ENCODE measurements at places on chromosomes 5 and 9.

DNA sequence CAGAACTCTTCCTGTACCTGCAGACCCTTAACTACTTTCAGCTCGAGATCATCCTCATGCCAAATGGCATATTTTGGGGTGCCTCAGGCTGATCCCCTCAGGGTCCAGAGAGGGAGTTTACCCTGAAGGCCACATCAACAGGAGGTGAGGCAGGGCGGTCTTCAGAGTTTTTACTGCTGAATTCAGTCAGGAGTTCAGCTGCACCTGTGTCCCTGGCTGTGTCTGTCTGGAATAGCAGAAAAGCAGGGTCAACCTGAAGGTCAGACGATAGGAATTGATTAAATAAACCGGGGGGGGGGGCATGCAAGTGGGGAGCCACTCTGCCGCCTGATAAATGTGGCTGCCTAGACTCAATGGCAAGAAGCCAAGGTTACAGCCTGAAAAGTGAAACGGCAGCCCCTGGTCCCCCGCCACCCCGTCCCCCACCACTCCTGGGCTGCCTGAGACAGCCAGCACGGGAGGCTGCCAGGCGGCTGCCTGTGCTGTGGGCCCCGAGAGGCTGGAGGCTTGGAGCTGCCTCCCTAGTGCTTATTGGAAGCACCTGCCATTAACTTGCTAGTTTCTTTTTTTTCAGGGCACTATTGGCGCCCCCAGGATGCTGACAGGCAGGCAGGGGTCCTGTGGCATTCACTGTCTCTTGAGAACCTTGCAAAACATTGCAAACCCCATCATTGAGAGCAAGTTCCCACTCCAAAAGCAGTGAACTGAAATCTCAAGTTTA, 182.7 kb upstream of the PPP1R26 start:
- DNase-seq, result no peak

GRCh38 chr5:172283862-172284610, 472 bp upstream of the UBTD2 start:
- peak; percentile 77 for DNase-seq

GRCh38 chr5:89929173-89929572, 480.4 kb downstream of the CETN3 start:
- no peak for DNase-seq

DNA sequence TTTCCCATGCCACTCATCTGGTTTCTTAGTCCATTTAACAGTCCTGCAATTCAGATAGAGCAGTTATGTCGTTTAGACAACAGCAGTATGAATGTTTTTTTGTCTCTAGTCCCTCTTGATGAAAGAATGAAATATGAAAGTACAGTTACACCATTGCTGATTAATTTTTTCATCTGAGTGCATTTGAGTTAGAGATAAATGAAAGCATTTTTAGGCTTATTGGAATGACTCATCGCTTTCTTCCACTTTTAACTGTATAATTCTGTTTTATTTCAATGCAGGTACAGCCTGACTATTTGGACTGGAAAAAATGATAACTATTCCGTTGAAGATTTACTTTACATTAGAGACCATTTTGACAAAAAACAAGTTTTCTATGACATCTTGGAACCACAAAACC, 28.7 kb downstream of the ANKRD34B start:
- DNase-seq, result no peak

- DNase-seq, result no peak
Observed at GRCh38 chr5:66904189-66904588, 292.4 kb downstream of the CD180 start.

DNA sequence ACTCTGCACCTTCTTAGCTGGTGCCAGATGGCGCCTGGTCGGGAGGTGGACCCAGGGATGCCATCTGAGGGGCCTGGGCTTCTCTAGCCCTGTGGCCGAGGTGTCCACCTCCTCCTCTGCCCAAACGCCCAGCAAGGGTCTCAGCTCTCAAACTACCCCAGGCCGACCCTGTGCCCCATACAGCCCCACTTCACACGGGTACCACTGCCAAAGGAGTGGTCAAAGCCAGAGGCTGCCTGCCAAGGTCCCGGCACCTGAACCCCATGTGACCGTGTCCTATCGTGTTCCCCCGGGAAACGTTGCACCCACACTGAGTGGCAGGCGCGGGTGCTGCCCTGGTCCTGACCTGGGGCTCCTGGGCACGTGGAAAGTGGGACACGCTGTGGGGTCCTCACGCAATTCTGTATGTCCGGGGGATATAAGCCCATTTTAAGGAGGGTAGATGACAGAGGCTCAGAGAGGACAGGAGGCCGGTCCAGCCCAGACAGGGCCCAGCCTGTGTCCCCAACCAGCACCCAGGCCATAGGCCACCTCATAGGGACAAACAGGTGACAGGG, 1.9 kb downstream of the ENTPD8 start:
- DNase-seq, result no peak

- DNase-seq, result peak; percentile 62
Observed at GRCh38 chr9:95724253-95724991, 151.1 kb upstream of the ERCC6L2 start.

DNA sequence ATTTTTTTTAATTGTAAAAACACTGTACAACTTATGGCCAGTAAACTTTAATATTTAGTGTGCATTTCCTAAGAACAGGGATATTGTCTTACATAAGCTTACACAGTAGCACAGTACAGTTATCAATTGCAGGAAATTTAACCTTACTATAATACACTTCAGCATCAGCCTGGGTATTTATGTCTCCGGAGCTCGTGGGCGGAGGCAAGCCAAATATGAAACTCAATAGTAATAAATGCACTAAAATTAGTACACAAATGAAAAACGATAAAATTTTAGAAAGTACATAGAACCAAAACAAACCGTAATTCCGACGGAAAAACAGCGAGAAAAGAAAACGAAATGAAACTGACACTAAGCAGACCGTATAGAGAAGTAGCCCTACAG, 91.2 kb downstream of the ANXA2R start:
- DNase-seq, result peak; percentile 47

GRCh38 chr5:54997081-54997480, 11.7 kb upstream of the ESM1 start:
- no peak for DNase-seq

DNA sequence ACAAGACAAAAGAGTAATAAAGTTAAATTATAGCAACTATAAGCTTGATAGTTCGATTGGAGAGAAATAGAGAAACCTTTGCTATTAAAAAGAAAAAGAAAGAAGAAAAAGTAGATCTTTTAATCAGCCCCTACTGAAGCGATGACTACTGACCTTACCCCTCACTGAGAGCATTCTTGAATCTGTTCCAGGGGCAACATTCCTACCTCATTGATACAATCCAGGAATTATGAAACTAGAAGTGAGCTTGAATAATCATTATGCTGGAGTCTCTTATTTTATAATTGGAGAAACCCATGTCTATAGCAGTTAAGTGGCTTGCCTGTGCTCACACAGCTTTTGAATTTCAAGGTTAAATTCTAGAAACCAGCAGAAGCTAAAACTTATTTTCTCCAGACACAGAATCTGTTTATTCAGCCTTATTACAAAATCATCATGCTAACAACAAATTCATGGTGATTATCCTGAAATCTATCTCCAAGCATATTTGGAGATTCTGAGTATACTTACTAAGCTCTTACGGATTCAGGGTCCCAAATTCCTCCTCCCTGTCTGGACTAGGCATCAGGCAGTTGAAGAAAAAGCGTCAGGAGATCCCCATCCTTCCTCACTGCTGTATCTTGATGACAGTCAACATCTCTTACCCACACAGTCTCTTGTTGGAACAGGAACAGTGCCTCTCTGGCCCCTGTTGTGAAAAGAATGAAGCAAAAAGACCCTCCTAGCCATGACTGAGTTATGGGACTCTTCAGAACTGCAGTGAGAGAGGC, 547.6 kb upstream of the WWC1 start:
- DNase-seq, result no peak

- DNase-seq, result no peak
Observed at GRCh38 chr9:5089737-5090136, 95.7 kb downstream of the INSL6 start.

DNA sequence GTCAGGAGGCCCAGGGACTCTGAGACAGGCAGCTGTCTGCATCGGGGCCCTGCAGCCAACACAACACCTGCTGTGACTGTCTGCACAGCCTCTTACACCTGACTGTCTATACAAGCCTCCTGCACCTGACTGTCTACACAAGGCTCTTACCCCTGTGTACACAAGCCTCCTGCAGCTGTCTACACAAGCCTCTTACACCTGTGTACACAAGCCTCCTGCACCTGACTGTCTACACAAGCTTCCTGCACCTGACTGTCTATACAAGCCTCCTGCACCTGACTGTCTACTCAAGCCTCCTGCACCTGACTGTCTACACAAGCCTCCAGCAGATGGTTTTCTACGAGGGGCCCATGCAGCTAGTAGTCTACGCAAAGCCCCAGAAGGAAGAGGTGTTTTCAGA, 18.6 kb downstream of the IRX2 start:
- no peak for DNase-seq

DNA sequence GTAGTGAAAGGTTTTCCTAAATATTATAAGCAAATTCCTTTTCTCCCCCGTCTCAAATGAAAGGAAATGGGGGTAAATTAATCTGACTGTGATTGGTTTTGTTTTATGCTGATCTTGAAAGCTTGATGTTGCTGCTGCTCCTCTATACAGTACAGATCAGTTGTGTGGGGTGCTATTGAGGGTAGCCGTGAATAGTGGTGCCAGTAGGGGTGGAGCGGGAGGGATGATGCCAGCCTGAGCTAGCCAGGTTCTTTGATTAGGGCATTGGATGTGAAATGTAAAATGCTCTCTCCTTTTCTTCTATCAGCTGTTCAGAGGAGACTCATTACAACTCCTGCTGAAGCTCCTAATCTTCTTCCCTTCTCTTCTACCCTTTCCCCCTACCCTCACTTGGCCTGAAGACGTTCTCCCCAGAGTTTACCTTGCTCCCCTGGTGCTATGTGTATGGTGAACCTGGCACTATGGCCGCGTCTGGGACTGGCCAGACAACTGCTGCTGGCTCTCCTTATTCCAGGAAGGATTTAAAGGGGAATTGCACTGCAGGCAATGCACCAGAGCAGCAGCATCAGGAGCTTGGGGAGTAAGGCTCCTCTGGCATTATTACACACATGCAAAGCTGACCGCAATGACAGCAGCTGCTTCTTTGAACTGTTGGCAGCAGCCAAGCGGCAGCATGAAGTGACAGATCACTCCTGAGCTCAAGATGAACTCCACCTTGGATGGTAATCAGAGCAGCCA, 566 bp downstream of the GPR21 start:
- DNase-seq, result no peak

- DNase-seq, result no peak
Observed at GRCh38 chr9:105393576-105394344, 54.1 kb upstream of the FSD1L start.

- no peak for DNase-seq
Observed at GRCh38 chr9:2022560-2022959, 7.4 kb downstream of the SMARCA2 start.

DNA sequence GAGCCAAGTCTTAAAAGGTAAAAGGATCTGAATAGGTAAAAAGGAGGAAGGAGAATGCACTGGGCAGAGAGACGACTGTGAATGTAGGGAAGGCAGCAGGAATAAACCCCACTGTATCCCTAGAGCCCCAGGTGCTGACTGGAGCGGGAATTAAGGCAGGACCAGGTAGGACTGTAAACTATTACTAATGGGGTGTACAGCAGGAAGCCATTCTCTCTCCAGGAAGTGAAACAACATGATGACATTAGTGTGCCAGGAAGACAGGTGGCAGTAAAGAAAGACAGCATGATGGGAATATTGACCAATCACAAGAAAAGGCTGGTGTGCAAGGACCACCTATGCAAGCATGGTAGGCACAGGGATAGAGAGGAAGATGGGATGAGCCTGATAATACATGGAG, 433.0 kb downstream of the DNAH5 start:
- DNase-seq, result no peak

DNA sequence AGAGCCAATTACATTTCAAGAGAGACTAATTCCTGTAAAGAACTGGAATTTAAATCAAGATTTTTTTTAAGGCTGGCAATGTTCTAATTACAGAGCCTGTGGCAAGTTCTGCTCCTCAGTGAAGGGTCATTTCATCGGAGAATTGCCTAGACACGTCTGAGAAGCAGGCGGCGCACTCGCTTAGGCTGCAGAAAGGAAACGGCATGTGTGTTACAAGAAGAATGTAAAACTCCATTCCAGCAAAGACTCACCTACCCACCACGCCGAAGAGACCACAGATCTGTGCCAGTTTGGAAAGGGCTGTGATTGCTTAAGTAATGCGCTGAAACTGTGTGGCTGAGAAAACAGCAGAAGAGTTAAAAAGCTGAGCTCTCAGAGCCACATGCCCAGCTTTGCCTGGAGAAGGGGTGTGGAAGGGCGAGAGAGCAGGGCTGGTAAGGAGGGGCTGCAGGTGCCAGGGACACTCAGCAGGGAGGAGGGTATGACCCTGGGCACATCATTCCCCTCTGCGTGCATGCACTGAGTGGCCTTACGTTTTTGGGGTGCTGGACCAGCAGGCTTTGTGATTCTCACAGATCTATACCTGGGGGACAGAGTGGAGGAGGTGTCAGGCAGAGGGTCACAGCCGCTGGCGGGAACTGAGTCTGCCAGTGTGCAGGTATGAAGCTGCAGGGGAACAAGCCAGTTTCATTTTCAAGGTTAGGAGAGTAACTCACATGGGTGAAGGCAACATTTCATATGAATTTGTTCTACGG, 17.8 kb upstream of the SLC25A51 start:
- DNase-seq, result no peak

- DNase-seq, result peak; percentile 78
Observed at GRCh38 chr5:151651997-151652645, 34.6 kb downstream of the SPARC start.

DNA sequence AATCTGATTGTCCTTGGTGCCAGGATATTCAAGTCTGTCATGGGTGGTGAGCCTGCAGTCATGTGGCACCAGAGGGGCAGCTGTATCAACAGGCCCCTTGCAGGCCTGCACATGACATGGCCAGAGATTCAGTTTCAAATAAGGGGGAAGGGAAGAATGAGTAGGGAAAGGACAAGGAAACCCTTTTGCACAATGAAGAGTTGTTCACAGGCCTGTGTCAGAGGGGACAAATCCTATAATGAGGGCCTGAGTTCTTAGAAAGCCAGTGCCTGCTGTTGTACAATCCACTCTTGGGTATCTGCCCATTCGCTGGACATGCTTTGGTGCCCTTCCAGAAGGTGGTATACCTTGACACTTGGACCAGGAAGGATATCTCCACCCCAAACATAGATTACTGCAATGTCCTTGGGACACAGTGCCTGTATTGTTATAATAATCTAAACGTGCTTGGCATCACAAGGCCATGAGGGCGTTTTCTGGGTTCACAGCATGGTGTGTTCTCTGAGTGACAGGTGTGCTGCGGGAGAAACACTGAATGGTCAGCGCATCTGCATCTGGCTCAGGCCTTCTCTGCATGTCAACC, 1.9 kb upstream of the TMEM171 start:
- no peak for DNase-seq

DNA sequence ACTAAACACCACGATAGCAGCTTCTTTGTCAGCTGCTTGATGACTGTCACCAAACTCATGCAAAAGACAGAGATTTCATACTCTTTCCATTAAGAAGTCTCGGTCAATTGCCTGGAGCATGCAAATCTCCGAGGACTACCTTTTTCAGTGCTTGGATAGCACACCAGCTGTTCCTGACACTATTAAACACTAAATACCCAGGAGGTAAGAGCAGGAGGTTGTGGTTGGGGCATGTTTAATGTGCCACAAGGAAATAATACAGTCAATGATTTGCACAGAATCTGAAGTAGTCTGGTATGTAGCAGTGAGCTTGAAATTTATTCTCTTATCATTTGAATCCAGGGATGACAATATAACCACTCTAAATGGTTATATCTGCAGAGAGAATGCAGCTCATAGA, 996.2 kb downstream of the CDH12 start:
- DNase-seq, result no peak

GRCh38 chr9:73210886-73211666, 59.4 kb downstream of the ANXA1 start:
- DNase-seq, result no peak

Data from stimulated activated CD4-positive, alpha-beta T cell treated with anti-CD3 and anti-CD28 coated beads, Interleukin-4, amount 100 ng/mL, for 24 hours (primary cell).